ENCODE measurements at places on chromosomes 6 and 20. TPM values are rescaled to one million over a fixed set of nuclear protein-coding genes. Genes with fewer than 3 reads are reported as not detected.

GRCh38 chr20:40636486-40636885 lies 52.5 kb downstream of the MAFB start:
- no peak for DNase-seq

The SLC22A16 gene
- 0.27 TPM for polyA plus RNA-seq

DNA sequence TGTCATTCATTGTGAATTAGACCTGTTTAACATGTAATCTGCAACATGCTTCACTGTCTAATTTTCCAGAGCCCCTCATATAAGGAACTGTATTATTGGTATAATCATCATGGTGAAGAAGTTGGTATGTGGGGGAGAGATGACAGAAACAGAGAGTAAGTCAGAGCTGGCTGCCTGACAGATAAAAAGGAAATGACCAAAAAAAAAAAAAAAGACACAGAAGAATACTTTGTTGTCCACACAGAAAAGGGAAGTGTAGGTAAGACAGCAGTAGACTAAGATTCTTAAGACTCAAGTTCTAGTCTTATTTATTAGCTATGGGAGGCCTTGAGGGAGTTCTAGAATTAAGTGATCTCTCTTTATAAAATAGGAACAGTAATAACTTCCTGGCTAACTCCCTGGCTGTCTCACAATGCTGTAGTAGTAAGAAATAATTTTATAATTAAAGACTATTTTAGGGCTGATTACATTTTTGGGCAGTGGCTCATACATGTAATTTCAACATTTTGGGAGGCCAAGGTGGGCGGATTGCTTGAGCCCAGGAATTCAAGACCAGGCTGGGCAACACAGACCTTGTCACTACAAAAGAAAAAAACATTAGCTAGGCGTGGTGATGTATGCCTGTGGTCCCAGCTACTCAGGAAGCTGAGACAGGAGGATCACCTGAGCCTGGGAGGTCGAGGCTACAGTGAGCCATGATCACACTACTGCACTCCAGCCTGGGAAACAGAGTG lies 102.5 kb downstream of the PRL start:
- DNase-seq: no peak

DNA sequence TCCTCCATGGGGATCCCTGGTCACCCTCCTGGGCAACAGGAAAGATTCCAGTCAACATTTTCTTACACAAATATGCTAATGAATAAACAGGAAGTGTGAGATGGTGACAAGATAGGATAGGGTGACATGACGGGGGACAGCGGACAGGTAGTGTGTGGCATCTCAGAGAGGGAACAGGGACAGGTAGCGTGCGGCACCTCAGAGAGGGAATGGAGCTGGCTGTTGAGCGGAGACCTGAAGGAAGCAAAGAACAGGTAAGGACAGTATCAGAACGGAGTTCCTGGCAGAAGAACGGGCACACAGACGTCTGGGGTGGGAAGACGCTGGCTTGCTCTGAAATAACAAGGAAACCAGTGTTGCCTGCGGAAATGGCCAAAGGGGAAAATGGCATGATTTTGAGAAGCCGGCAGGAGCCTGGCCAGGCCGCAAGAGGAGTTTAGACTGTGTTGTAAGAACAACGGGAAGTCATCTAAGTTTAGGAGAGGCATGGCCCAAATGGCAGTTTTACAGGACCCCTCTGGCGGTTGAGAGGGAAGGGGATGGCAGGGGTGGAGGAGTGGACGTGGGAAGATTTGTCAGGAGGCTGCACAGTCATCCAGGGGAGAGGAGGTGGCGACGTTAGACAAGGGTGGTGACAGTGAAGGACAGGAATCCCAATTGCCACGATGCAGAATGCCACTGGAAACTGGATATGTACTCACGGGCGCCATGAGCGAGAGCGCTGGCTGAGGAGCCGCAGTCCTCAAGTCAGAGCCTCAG lies 111.6 kb downstream of the JPH2 start:
- DNase-seq: no peak

DNA sequence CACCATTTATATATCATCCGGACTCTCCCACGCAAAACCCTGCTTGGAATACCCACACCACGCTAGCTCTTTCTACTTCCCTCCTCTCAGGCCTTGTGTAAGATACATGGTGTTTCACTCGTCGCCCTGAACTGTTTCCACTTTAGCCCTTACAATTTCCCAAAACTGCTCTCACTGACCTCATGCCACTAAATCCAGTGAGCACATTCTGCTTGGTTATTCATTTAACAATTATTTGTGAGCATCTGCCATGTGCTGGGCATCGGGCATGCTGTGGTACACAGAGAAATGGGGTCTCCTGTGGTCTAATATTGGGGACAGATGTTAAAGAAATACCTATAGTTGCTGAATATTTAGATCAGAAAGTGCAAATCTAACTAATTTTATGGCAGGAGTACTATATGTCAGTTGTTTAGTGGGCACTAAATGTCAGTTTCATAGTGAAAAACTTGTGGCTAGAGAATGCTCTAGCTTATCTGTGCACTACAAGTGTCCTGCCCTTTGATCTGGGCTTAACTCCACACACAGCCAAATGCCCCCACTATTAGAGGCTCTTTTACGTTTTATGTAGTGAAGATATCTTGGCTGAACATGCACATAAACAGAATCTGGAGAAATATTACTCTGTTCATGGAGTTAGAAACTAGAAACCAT lies 41.0 kb downstream of the PLEKHG1 start:
- no peak for DNase-seq

GRCh38 chr6:64505312-64505711 lies 869.7 kb downstream of the PHF3 start:
- DNase-seq: no peak

- no peak for DNase-seq
Observed at GRCh38 chr6:146304181-146304580, 239.5 kb upstream of the RAB32 start.

The UBE2J1 gene
- 57.3 TPM for polyA plus RNA-seq

The DLL1 gene
- 14.7 TPM for polyA plus RNA-seq

DNA sequence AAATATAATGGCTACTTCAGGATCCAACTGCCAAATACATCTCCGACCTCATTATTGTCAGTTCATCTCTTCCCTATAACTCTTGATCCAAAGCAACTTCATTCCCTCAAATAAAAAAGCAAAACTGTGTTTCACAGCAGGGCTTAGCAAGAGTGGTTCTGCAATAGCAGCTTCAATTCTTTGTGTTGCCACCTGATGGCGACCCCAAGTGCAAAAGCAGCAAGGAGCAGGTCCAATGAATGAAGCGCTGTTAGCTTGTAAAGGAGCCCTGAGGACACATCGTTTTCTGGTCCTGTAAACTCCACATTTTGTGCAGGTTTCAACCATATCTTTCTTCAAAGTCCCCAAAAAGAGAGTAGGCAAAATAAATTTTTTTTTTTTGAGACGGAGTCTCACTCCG lies 19.6 kb downstream of the RTN4IP1 start:
- no peak for DNase-seq

- no peak for DNase-seq
Observed at GRCh38 chr20:926670-927069, 10.5 kb upstream of the ANGPT4 start.

DNA sequence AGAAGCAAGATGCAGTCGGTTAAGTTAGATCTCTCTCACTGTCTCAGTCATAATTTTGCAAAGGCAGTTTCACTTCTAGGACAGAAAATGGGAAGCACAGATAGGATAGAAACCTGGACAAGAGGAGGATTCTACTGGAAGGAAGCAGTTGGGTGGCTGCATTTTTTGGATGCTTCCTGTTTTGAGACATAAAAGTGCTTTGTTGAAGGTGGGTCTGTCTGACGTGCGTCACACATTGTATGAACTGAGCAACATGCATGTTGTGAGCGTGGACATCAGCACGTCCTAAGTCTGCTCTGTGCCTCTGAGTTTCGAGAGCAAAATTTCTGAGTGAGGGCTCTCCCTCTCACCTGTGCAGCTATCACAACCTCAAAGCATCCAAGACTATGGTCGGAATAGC lies 68.7 kb upstream of the SNX9 start:
- DNase-seq: no peak

The PSMB9 gene
- polyA plus RNA-seq: 4.4 TPM

GRCh38 chr6:150617062-150617461 lies 17.4 kb downstream of the PLEKHG1 start:
- no peak for DNase-seq

The CDH4 gene
- 8.8 TPM for polyA plus RNA-seq

DNA sequence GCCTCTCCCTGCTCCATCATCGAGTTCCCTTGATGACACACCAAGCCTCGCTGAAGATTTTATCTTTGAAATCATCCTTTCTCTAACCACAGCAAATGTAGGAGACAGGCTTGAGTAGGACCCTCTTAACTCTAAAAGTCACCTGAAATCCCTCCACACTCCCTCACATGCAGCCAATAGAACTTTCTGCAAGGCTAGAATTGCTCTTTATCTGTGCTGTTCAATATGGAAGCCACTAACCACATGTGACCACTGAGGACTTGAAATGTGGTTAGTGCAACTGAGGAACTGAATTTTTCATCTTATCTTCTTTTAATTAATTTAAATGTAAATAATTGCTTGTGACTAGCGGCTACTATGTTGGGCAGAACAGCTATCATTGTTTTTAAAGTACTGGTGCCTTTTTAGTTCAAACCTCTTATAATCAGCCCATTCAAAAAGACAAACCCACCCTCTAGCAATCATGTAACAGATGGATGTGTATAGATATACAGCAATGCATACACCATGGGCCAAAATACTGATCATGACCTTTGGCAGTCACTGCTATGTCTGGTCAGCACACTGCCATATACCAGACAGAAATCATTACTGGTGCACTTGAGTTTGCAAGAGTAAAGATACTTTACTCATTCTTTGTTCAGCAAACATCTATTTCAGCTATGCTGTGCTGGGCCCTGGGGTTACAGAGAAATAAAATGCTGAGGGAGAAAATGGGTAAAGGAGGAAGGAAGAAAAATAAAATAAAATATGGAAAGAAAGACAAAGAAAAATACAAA lies 50.0 kb downstream of the GFOD1 start:
- DNase-seq: no peak

The SLC22A3 gene
- 3.9 TPM for polyA plus RNA-seq

DNA sequence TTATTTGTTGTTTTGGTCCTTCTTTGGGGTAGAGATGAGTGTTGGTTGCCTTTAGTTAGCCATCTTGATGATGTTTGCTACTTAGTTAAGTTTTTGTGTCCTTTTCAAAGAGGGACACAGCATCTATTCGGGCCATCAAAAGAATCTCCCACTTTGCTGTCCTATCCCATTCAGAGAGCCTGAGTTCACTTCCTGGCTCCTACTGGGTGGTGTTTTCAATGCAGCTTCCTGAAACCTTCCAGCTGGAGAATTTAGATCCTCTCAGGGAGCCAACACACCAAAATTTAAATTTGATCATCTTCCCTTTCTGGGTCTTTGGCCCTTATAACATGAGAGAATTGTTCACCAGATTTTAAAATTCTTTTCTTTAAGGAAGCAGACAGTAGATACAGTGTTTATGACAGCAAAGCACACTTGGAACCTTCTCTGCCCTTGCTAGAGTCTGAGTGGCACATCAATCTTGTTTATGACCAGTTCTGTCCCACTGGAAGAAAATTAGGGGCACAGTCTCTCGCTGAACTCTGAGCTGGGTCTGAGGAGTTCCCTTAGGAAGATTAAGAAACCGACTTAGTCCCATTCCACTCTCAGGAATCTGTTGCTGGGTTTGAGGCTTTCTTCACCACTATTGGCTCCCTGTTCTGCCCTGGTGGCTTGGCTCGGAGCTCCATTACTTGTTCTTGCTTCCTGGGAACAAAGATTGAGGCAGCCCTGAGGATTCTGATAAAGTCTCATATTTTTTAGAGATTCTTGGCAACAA lies 115.5 kb downstream of the CCDC170 start:
- peak; percentile 45 for DNase-seq

DNA sequence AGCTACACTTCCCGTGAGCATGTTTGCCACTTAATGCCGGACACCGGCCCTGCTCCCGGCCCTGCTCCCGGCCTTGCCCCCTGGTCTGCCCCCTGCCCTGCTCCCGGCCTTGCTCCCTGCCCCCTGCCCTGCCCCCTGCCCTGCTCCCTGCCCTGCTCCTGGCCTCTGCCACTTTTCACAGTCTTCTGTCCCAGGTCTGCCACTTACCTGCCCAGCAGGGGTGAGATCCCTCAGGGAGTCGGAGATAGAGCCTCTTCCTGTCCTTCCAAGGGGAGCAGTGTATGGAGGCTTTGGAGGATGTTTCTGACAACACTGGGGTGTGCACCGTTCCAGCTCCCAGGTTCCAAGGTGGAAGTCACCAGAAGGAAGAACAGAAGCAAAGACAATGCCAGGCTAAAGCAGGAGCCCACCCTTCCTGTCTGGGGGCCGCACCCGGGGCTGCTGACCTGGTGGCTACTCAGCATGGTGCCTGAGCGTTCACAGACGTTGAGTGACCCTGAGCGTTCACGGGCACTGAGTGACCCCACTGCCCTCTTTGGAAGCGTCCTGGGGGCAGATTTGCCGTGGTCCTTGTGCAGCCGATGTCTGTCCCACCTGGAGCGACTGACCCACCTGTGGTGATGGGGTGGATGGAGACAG lies 199.8 kb downstream of the DLL1 start:
- no peak for DNase-seq

The MROH8 gene
- 9.1 TPM for polyA plus RNA-seq

DNA sequence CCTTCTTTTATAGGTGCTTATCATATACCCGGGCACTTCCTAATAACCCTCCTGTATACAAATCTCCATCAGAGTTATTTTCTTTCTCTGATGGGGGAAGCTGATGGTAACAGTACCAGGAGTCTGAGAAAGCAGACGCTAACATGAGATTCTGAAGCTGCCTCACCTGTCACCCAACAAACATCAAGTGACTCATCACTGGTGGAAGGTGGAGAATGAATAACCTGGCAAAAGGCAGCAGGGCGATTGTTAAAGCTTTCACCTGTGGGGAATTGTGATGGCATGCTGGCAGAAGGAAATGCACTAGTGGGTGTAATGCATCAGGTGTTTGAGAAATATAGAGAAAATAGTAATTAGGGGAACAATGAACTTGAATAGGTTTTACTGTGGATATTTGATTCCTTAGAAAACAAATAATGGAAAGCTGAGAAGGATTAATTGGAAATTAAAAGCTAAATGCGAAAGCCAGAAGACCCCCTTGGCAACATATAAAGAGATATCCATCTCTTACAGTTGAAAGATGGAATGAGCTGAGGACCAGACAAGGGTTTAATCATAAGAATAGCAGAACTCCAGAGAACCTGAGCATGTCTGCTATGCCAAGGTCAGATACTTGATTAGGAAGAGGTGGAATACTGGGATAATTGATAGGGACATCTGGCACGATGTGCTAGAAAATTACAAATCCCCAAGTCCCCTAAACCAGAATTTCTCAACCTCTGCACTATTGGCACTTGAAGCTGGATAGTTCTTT lies 517.1 kb downstream of the PKHD1 start:
- no peak for DNase-seq

The DYNLT2 gene
- 8.7 TPM for polyA plus RNA-seq

All from left renal cortex interstitium (tissue), 4 donors.